Brain pericyte (primary cell): ENCODE measurements at places on chromosomes 3 and 15.

GRCh38 chr3:90062631-90063200, 955.3 kb downstream of the EPHA3 start:
- DNase-seq = no peak

GRCh38 chr15:89673165-89673512, 6.0 kb downstream of the PLIN1 start:
- no peak for DNase-seq

- DNase-seq = no peak
These were observed 4.6 kb downstream of the SNUPN start for GRCh38 chr15:75620841-75621391.

DNA sequence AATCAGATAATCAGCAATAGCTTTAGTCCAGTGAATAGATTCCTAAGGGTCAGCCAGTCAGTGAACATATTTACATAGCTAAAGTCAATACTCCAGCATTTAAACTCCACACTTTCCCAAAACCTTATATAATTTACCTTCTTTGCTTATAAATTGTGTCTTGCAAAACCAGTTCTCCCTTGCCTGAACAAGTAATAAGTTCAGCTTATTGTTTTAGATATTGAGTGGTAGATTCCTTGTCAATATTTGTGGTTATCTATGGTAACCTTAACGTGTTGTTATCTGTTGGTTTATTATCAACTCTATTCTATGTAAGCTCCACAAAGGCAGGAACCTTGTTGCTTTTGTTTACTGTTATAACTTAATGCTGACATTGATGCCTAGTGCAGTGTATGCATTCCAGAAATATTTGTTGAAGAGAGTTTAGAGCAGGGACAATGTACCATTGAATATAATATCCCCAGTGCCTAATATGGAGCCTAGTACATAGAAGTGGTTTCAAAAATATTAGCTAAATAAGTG, 24.0 kb downstream of the PLSCR5 start:
- DNase-seq = no peak

DNA sequence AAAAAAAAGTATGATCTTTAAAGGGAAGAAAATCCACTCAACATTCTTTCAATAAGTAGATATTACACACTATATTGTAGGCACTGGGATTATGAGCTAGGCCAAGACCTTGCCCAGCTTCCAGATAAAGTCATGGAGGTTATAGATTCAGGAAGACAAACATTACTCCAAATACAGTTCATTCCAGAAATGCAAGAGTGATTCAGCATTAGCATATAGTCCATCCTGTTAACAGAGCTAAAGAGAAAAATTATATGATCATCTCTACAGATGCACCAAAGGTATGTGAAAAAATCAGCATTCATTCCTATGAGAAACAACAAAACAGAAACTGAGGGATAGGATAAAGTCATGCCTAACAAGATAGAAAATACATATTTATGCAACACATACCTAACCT, 42.1 kb upstream of the NSMCE3 start:
- DNase-seq = no peak
